ENCODE measurements at places on chromosomes 7 and 10.
A peak's percentile ranks its signal among the peaks of the same experiment; 100 is the strongest.

GRCh38 chr10:66637273-66638036 is 288.4 kb upstream of the LRRTM3 start:
- no peak for DNase-seq

DNA sequence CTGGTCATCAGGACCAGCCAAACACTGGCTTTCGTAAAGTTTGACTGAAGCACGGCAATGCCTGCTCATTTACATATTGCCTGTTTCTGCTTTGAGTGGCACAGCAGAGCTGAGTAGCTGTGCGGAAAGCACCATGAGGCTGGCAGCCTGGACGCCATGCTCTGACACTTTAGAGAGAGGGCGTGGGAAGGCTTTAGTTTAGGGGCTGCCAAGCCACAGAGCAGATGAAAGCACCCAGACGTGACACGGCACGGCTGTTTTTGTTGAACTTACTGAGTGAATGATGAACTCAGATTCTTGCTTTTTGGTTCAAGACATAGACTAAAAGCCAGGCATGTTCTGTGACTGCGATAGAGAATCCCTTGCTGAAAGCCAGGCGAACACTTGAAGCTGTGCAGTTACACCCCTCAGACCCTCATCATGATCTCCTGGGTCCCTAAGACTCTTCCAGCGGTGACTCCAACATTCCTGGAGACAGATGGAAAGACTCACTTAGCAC is 182.1 kb downstream of the ZMYND11 start:
- no peak for DNase-seq

GRCh38 chr10:102065561-102066398 is 631 bp downstream of the HPS6 start:
- no peak for DNase-seq

DNA sequence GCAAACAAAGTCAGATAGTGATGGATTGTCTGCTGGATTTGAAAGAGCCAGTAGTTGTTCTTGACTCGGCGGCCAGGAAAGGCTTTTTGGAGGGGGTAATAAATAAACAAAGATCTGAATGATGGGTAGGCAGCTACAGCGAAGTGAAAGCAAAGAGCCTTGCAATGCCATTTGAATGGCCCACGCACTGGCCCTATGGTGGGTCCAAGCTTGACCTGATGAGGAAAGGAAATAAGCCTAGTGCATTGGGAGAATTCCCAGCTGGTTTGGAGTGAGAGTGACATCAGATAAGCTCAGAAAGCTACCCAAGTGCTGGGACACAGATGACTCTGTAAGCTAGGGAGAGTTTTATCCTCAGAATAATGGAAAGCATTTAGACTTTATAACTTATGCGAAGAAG is 365.2 kb downstream of the PLXDC2 start:
- no peak for DNase-seq

DNA sequence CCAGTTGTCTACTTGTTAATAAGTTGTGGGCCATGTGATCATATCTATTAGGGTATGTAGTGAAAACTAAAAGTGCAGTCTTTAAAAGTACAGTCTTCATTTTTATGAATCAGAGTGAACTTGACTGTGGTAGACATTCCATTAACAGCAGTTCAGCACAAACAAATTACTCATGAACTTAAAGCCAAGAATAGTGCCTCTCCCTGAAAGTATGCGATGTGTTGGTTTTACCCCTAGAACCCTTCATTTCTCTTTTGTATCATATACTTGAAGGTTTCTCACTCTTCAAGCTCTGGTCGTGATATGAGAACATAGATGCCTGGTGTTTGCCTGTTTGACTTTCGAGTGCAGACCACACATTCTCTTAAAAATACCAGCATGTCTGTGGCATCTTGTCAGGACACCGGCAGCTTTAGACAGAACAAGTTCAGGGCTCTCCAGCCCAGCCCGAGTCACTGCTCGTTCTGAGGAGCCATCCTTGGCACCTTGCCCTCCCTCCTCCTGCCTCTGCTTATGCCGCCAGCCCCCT is 159.3 kb downstream of the LCOR start:
- DNase-seq = no peak

- DNase-seq = no peak
Observed at GRCh38 chr10:122702275-122702674, 2.6 kb upstream of the C10orf120 start.

DNA sequence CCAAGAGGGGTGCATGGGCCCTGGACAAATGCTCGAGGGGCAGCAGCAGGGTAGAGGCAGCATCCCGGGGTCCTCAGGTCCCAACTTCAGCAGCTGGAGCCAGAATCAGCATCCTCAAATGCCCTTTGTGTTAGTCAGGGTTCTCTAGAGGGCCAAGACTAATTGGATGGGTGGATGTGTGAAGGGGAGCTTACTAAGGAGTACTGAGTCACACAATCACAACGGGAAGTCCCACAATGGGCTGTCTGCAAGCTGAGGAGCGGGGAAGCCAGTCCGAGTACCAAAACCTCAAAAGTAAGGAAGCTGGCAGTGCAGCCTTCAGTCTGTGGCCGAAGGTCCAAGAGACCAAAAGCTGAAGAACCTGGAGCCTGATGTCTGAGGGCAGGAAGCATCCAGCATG is 162.9 kb upstream of the TCERG1L start:
- no peak for DNase-seq

- no peak for DNase-seq
Observed at GRCh38 chr10:69697006-69697405, 67.0 kb downstream of the FAM241B start.

DNA sequence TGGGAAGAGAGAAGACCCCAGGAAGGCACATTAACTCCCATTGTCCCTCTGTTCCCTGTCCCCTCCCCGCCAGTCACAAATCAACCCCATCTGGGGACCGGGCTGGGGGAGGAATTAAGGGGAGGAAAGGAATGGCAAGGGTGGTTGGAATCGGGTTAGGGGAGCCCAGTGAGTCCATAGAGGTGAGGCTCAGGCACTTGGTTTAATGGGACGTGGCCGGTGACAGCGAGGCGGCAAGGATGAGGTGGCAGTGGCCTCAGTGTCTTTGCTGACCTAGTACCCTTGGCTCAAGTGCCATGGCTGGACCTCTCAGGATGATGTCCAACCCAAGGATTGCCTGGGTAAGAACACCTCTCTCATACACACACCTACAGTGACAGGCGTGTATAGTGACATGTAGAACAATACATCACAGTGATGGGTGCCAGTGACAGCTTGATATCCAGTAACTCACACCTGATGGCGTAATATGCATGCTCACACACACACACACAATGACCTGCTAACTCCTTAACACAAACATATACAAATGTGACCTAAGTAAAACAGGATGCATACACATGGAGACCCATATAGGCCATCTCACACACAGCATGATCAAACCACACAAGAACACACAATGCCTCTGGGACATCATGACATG is 12.3 kb downstream of the KCNIP2 start:
- DNase-seq = no peak

GRCh38 chr10:97425964-97426775 is at the start of gene PGAM1:
Gene PGAM1 (plus strand): TSS chr10:97426191. CDS start chr10:97426308, 117 bp downstream.
- peak; percentile 92 for DNase-seq

- DNase-seq = no peak
Observed at GRCh38 chr10:78260680-78261079, 227.0 kb downstream of the RPS24 start.

DNA sequence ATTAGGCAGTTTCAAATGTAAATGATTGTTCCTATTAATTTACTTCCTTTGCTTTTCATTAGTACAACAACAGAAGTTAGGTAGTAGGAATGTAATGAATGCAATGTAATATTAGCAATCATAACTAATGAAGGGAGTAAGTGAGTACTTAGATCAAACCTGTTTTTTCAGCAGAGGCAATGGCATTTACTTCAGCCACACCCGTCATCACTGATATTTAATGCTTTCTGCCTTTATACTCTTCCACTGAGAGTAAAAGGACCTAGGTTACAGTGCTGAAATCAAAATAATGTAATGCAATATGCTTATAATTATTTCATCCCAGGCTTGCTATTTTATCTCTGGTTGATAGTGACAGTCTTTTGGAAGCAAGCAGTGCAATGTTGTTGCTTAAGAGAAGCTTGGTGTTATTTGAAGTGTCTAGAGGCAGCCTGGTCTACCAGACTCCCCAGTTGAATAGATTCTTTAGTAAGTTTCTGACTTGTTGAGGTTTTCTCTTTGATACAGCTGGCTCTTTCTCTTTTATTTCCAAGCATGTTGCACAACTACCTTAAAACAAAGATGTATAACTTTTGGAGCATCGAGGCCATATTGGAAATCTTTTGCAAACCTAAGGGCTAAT is 149.4 kb downstream of the RNLS start:
- DNase-seq = no peak

DNA sequence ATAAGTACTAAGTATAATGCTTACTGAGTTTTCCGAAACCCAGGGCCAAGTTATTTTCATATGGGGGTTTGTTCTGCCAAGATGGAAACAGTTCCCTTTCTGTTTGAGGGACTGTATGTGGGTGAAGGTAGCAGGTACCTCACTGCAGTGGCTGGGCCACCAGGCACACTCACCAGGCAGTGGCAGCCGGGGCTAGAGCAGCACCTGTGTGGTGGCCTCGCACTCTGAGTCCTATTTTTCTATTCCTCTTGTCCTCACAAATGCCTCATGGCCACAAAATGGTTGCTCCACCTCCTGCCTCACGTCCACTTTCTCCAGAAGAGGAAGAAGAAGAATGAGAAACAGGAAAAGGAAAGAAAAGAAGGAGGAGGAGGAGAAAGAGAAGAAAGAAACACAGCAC is 167.3 kb upstream of the SHH start:
- no peak for DNase-seq

DNA sequence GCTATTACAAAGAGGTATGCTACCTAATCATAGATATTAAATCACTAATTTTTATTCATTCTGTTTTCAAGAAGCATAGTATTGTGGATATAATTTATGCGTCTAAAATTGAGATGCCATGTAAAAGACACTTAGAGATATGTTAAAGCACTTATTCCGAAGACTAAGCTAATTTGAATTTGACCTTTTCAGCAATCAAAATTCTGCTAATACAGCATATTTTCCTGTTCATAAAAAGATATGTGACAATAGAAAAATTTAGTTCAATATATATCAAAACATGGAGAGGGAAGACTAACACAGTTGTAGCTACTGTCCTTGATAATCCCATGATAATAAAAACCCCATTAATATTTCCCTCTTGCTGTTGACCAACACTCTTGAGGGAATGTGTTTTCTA is 386.6 kb upstream of the TEX47 start:
- DNase-seq = no peak

- no peak for DNase-seq
Observed at GRCh38 chr7:100607111-100607510, 4.9 kb downstream of the PCOLCE start.

DNA sequence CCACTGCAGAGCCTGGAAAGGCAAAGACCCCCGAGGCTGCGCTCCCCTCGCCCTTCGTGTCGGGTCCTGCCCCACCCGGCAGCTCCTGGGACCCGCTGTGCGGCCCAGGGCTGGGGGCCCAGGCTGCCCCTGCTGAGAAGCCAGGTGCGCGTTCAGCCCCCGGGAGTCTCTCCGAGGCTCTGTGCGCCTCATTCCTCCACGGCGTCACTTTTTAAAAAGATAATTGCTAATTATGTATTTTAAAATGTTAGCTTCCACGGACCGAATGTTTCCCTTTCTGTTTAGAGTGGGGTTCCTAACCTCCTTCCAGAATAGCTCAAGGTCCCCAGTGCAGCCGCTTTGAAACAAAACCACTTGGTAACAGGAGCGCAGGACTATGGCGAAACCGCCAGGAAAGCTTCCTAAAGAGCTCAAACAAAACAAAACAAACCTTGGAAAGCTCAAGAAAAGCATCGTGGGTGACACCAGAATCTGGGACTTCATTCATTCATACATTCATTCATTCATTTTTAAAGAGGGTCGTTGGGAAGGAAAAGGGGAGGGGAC is 45.6 kb downstream of the PDIA4 start:
- DNase-seq = no peak

DNA sequence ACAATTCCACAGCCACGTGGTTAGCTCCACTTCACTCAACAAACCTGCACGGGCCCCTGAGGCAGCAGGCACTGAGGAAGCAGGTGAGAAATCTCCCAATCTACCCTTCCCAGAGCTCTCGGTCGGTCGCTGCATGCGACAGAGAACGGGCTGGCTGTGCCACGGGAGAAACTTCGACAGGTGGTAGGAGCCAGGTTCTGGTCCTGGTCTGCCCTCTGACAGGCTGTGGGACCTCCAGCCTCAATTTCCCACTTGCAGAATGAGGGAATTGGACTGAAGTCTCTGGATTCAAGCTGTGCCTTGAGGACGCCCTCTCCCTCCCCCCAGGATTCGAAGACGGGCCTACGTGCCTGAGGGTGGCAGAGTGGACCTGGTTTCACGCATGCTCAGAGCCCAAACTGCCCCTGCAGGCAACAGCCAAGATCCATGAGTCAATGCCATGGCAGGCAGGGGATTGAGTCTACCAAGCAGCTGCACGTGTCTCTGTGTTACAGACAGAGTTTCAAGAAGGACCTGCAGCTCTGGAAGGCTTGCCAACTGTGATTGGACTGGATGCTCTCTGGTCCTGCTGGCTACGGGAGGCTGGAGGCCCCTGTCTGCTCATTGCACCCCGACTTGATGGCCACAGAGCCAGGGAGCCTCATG is 215.0 kb downstream of the USP6NL start:
- DNase-seq = no peak

DNA sequence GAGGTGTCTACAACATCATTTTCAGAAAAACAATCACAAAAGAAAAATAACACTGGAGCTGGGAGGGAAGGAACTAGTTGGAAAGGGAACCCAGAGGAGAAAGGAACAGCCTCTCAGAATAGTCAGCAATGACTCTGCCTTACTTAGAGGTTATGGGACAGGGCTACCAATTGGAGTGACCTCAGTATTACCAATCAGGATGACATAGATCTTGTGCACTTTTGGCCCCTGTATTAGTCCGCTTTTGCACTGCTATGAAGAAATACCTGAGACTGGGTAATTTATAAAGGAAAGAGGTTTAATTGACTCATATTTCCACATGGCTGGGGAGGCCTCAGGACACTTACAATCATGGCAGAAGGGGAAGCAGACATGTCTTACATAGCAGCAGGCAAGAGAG is 99.7 kb upstream of the SDK1 start:
- no peak for DNase-seq

DNA sequence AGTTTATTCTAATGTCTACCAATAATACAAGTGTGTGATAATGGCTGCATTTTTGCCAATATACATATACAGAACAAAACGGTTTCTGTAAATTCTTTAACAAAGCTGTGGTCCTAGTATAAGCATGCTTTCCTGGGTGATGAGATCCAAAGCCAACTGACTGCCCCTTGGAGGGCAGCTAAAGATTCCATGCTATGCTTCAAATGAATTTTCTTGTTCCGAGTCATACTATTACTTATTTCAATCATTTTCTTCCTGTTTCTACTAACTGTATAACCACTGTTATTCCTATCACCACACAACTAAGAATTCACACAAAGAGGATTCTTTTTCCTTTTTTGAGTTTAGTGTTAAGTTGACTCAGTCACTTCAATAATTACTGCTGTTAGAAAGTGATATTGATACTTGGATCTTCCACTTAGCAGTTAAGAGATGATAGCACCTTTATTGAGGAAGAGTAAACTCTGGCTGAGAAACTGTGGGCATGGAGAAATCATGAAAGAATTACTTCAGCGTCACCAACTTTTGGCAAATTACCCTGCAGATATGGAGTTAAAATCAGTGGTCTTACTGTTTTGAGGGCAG is 197.5 kb downstream of the ARL4A start:
- DNase-seq = no peak

All from NCI-H510A treated with DMSO at 0.1 percent for 48 hours (cell line).